ENCODE measurements at places on chromosomes 7 and 10. TPM values are rescaled to one million over a fixed set of nuclear protein-coding genes. Genes with fewer than 3 reads are reported as not detected.

The RPEL1 gene
- total RNA-seq = not detected

GRCh38 chr10:74851831-74852230 lies 25.4 kb downstream of the KAT6B start:
- H3K27ac ChIP-seq = no peak overlapping the region
- H3K4me1 ChIP-seq = peaks cover 27% of the 10 kb centered on the region
- no peak for DNase-seq
- no peaks in the 10 kb centered on the region for H3K27me3 ChIP-seq

GRCh38 chr10:104321226-104321625 lies 17.0 kb downstream of the ITPRIP start:
- peaks cover 22% of the 10 kb centered on the region for H3K36me3 ChIP-seq
- no peaks in the 10 kb centered on the region for H3K27me3 ChIP-seq
- no peak overlapping the region for H3K27ac ChIP-seq
- DNase-seq = no peak
- H3K4me3 ChIP-seq = no peak overlapping the region

DNA sequence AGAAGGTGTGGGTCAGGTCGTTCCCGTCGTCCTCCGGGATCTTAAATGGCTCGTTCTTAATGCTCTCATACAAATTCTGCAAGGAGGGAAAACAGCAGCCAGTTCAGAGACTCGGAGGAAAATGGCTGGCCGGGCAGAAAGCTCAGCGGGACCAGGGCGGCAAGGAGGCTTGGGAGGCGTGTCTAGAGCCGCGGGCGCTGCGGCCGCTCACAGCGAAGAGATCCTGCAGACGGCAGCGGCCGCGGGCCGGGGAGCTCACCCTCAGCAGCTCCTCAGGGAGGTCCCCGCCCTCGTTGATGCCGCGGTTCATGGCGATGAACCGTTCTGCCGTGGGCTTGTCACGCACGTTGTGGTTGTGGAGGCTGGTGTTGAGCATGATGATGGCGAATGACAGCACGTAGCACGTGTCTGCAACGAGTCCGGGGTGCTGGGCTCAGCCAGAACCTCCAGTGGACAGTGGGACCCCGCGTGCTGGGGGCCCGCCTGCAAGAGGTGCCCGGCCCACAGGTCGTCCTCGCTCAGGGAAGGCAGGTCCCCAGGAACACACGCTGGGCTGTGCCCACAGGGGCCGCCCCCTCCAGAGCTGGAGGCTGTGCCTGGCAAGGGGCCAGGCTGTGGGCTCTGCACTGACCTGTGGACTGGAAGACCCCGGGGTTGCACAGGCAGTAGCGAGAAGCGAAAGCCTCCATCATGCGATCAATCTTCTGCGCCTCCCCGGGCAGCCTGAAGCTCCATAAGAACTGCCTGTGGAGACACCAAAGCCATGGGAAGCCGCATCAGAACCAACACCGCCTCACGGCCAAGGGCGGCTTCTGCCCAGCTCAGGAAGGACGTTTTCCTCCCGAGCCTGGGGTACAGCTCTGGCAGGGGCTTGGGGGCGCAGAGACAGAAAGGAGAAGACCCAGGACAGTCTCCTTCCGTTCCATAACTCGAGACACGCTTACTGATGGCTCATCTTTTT lies 101.6 kb downstream of the CYTH3 start:
- H3K36me3 ChIP-seq = no peaks in the 10 kb centered on the region
- H3K27ac ChIP-seq = no peak overlapping the region

The C10orf95 gene
- 0.37 TPM for total RNA-seq

GRCh38 chr7:95527776-95528250 lies 42.1 kb downstream of the ASB4 start:
- no peak overlapping the region for H3K4me3 ChIP-seq
- no peak overlapping the region for H3K27ac ChIP-seq
- H3K4me1 ChIP-seq = no peaks in the 10 kb centered on the region
- peaks cover 8% of the 10 kb centered on the region for H3K27me3 ChIP-seq
- DNase-seq = no peak

The BEND7 gene
- total RNA-seq = not detected

The GRM8 gene
- total RNA-seq = not detected

The DRGX gene
- not detected for total RNA-seq

The AKR1D1 gene
- total RNA-seq = not detected

The LLCFC1 gene
- not detected for total RNA-seq

DNA sequence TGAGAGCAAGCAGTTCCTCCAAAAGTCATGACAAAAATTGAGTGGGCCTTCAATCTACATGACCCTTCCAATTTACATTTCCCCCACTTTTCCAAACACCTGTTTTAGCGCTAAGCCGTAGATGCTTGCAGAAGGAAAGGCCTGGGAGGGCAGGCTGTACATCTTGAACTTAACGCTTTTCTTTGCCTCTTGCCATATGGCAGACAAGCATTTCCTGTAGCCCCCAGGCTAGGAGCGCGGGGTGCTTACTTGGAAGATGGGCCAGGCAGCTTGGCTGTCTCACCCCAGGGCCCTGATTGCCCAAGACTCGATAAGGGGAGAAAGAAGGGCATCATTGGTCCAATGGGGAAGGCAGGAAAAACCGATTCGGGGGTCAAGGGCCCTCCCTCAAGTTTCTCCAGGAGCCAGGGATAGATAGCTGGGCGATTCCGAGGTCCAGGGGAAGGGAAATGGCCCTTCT lies 1.8 kb downstream of the HOXA10 start:
- peak overlapping the region; percentile 92 for H3K27ac ChIP-seq
- peaks cover 4% of the 10 kb centered on the region for H3K36me3 ChIP-seq
- H3K4me3 ChIP-seq = no peak overlapping the region
- no peak for DNase-seq

DNA sequence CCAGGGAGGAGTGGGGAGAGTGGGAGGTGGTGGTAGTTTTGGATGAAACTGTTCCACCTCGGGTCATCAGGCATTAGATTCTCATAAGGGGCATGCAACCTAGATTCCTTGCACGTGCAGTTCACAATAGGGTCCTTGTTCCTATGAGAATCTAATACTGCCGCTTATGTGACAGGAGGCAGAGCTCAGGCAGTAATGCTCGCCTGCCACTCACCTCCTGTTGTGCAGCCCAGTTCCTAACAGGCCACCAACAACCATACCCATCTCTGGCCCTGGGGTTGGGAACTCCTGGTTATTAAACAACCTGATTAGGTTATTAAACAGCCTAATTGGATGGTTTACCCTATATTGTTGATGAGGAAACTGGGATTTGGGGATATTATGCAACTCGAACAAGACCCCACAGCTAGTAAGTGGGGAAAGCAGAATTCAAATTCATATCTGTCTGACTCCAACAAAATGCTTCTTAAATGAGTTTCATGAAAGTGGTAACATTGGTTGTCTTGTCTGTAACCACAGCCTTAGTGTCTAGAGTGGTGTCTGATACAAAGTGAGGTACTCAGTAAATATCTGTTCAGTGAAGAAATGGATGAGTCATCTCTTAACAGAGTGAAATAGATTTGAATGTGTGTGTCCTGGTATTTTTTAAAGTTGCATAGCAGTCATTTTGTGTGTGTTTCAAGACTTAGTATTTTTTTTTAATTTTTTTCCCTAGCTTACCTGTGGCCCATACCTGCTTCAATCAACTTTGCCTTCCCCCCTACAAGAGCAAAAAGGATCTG lies 101.6 kb downstream of the HECTD2 start:
- no peaks in the 10 kb centered on the region for H3K4me1 ChIP-seq
- no peak overlapping the region for H3K4me3 ChIP-seq
- H3K27ac ChIP-seq = no peak overlapping the region
- H3K36me3 ChIP-seq = no peaks in the 10 kb centered on the region
- no peaks in the 10 kb centered on the region for H3K27me3 ChIP-seq

The RSPH10B gene
- 0.81 TPM for total RNA-seq

The SEC23IP gene
- total RNA-seq = 79.7 TPM

The PDE1C gene
- total RNA-seq = not detected

DNA sequence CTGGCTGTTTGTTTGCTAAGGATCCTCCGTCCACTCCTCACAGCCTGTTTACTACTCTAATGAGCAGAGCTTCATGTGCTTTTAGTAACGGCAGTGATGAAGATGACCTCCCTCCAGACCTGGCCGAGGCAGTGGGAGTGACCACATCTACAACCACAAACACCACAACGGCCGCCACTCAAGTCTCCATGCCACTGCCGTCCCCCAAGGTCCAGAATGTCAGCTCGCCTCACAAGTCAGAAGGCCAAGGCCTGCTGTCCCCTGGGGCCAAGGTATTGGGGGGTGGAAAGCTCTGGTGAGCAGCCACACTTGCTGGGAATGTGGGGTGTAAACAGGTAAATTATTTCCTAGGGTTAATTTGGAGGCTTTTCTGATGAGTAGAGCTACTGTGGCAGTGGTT lies 926.4 kb downstream of the IPMK start:
- H3K4me1 ChIP-seq = no peaks in the 10 kb centered on the region
- H3K27me3 ChIP-seq = no peaks in the 10 kb centered on the region
- H3K27ac ChIP-seq = no peak overlapping the region
- no peaks in the 10 kb centered on the region for H3K36me3 ChIP-seq
- no peak overlapping the region for H3K4me3 ChIP-seq
- no peak for DNase-seq

The PCDH15 gene
- total RNA-seq = not detected

The GPR26 gene
- not detected for total RNA-seq

The SYNPO2L gene
- not detected for total RNA-seq

- DNase-seq = no peak
- no peaks in the 10 kb centered on the region for H3K4me1 ChIP-seq
Measured at GRCh38 chr7:81519886-81520285, 250.0 kb downstream of the HGF start.

DNA sequence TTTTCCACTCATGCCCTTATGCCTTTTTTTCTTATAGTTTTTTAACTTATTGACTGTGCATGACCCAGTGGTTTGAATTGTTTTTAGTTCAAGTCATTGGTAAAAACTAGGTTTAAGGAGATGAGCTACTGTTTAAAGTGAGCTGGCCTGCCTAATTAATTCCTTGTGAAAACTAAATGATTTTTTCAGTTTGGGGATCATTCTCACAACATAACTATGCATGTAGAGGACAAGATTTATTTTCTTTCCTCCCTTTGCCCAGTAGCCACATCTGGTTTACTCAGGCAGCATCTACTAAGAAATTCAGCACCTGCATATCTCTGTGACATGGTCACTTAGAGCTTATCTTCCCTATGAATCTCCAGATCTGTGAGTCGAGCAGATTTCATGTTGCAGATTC lies 1.7 kb downstream of the ADO start:
- H3K4me1 ChIP-seq = peaks cover 58% of the 10 kb centered on the region
- H3K27ac ChIP-seq = peak overlapping the region; percentile 80
- H3K36me3 ChIP-seq = peaks cover 45% of the 10 kb centered on the region
- H3K4me3 ChIP-seq = peak overlapping the region; percentile 90
- H3K27me3 ChIP-seq = peaks cover under 1% of the 10 kb centered on the region

The KCNMA1 gene
- total RNA-seq = not detected

GRCh38 chr7:24498439-24498838 lies 74.8 kb upstream of the PALS2 start:
- no peaks in the 10 kb centered on the region for H3K36me3 ChIP-seq
- H3K27ac ChIP-seq = no peak overlapping the region
- DNase-seq = no peak
- no peak overlapping the region for H3K4me3 ChIP-seq

DNA sequence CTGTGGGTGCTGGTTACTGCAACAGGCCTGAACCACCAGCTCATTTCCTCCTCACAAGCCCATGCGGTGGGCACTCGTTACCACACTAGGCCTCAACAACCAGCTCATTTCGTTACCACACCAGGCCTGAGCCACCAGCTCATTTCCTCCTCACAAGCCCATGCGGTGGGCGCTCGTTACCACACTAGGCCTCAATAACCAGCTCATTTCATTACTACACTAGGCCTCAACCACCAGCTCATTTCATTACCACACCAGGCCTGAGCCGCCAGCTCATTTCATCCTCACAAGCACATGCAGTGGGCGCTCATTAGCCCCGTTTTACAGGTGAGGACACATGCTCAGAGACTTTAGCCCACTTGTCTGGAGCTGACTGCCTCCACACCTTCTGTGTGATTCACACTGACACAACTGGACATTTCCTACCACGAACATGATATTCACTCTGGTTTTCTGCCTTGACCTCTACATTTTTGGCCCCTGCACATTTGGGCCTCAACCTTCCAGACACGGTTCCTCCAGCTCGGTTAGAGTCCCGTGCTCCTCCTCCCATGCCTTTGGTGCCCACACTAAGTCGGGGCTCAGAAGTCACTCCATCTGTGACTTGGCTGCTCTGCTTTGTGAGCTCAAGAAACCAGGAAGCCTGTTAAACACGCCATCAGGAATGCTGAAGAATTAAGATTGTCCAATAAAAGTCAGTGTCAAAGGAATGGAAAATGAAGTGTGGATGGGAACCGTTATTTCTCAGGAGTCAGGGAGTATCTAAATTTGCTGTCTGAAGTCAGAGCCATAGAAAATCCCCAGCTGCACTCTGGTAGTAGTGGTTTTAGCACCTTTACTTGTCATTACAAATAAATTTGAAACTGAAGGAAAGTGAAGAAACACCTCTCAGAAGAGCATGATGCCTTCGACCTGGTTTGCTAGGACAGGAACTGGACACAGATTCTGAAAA lies 55.8 kb upstream of the LANCL2 start:
- peak; percentile 61 for DNase-seq
- H3K27ac ChIP-seq = peak overlapping the region; percentile 93
- peaks cover 20% of the 10 kb centered on the region for H3K27me3 ChIP-seq
- peaks cover 36% of the 10 kb centered on the region for H3K4me1 ChIP-seq
- no peaks in the 10 kb centered on the region for H3K36me3 ChIP-seq

DNA sequence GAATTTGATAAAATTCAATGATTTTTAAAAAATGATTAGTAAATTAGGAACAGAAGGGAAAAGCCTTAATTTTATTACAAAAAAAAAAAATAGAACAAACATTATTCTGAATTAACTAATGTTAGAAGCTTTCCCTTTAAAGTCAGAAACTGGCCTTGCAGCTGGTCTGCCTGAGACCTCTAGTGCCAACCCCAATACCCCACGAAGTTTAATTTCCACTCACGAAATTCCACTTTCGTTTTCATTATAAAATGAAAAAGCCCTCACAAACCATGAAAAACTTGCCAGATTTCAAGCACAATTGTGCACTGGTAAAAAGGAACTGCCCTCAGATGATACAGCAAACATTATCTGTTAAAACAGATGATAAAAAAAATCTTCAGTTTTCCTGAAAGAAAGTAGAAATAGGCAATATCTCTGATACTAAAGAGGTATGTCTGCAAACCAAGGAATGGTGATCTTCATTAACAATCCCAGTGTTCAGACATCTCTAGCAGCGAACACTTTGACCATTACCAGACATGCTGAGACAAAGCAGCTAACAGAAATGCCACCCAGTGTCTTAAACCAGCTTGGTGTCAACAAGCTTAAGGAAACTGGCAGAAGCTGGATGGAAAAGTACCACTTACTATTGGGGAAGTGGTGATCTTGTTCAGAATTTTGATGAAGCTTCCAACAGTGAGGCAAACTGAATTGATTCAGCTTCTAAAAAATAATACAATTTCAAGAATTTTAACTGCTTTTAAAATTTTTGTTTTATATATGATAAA lies 80.2 kb downstream of the PALS2 start:
- H3K27me3 ChIP-seq = no peaks in the 10 kb centered on the region
- no peak overlapping the region for H3K27ac ChIP-seq
- H3K36me3 ChIP-seq = no peaks in the 10 kb centered on the region

The RAB19 gene
- 23.9 TPM for total RNA-seq

The SKIDA1 gene
- 0.05 TPM for total RNA-seq

GRCh38 chr10:88721392-88721791 lies 15.3 kb downstream of the LIPK start:
- no peak for DNase-seq
- H3K27ac ChIP-seq = no peak overlapping the region
- H3K27me3 ChIP-seq = peaks cover 30% of the 10 kb centered on the region
- H3K4me1 ChIP-seq = peaks cover 9% of the 10 kb centered on the region
- H3K4me3 ChIP-seq = no peak overlapping the region
- H3K36me3 ChIP-seq = no peaks in the 10 kb centered on the region

GRCh38 chr7:112184455-112184854 lies 21.7 kb downstream of the DOCK4 start:
- no peak for DNase-seq
- no peaks in the 10 kb centered on the region for H3K4me1 ChIP-seq
- no peak overlapping the region for H3K27ac ChIP-seq
- H3K27me3 ChIP-seq = peaks cover 13% of the 10 kb centered on the region

The SSC4D gene
- 0.73 TPM for total RNA-seq
